ENCODE measurements at places on chromosomes 5 and 9.

DNA sequence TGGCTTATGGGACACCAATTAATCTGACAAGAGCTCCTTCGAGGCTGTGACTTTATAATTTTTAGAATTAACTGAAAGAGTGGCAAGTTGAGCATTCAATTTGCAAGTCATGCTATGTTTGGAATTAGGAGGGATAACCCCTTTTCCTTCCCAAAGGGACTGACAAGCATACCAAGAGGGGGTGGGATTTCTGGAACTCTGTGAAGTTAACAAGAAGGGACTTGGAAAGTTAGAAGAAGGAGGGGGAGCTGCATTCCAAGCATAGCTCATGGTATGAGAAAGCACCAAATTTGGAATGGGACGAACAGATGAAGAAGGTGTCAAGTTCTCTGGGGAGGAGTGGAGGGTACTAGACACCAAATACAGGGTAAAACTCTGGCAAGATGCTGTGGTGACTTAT lies 8.9 kb upstream of the PALM2AKAP2 start:
- no peak for DNase-seq

DNA sequence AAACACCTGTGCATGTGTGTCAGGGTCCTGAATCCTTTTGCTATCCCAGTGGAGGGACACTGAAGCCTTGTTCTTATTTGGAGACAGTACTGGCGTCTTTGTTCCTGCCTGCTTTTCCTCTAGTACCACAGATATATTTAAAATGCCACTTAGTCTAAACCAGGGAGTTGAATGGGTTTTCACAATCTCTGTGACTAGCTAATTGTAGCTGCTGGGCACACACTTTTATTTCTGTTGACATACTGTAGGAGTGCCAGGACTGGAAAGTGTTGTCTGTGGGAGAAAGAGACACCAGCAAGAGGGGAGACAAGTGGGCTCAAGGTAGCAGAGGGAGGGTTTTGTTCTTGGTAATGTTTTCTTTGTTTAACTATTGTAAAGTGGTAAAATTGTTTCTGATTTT lies 174.0 kb upstream of the SV2C start:
- no peak for DNase-seq

- DNase-seq, result no peak
These were observed 97.7 kb downstream of the GDNF start for GRCh38 chr5:37742111-37742510.

- no peak for DNase-seq
These were observed 5.7 kb upstream of the AGGF1 start for GRCh38 chr5:77024490-77024889.

DNA sequence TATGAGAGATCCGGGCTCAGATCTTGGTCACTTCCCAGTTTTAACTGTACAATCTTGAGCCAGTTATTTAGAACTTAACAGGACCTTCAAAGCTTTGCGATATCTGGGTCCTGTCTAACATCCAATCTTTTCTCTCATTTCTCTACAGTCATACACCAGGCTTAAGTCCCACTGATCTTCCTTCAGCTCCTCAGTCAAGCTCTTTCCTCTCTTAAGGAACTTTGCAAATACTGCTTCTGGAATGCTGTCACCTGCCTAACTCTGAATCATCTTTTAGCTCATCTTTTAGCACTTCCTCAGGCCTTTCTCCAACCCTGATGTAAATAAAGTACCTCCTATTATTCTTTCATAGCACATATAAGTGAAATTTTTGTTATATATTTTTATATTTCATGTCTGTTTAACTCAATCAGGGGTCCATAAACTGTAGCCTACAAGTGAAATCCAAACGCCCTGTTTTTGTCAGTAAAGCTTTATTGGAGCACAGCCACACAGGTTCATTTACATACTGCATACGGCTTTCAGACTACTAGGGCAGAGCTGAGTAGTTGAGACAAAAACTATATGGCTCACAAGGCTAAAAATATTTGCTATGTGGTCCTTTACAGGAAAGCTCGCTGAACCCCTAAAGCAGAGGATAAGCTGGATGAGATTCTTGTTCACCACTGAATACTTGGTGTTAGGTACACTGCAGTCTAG lies 63.5 kb downstream of the MEF2C start:
- DNase-seq, result no peak

- no peak for DNase-seq
These were observed 26.8 kb downstream of the ITGA1 start for GRCh38 chr5:52814352-52815148.

DNA sequence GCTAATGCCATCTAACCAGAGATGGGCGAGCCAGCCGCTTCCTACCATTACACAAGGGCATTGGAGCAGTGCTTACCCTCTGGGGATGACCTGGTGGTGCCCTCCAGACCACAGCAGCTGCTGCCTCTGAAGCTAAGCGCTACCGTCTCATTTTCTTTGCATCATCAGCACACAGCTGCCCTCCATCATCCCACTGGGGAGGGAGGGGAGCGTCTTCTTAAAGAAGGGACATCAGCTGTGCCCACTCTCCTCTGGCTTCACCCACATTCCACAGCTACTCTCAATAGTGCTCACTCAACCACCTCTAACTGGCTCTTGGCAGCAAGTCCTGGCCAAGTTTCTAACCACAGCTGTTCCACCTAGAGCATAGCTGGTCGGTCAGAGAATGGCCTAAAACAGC lies 503.4 kb downstream of the NFIB start:
- no peak for DNase-seq

GRCh38 chr5:14790220-14790619 lies 81.4 kb downstream of the ANKH start:
- DNase-seq, result no peak
